ENCODE measurements at places on chromosomes 2 and 18.

GRCh38 chr2:144490857-144491256 lies 29.1 kb downstream of the ZEB2 start:
- H3K4me3 ChIP-seq = no peak overlapping the region
- no peaks in the 10 kb centered on the region for H3K27me3 ChIP-seq
- H3K36me3 ChIP-seq = peaks cover 6% of the 10 kb centered on the region
- no peak overlapping the region for H3K27ac ChIP-seq
- DNase-seq = no peak
- H3K4me1 ChIP-seq = peaks cover 43% of the 10 kb centered on the region

DNA sequence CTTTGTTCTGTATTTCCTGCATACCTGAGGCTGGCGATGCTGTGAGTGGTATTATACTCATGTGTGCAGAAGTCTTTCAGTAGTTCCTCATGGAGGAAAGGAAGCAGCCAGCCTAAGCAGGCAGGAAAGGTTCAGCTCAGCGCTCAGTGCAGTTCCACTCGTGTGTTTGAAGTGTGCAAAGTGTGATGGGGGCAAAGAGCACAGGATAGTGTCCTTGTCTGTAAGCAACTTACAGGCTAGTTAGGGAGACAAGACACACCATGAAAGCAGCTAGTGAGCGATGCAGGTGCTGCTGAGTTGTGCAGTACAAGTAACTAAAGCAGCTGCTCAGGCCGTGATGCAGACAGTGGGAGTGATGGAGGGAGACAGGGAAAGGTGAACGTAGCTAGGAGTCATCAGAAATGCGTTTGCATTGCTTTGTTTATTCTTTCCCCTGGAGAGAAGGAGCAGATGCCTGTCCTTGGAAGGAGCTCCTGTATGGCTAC lies 146.2 kb downstream of the LDLRAD4 start:
- no peaks in the 10 kb centered on the region for H3K36me3 ChIP-seq
- H3K27me3 ChIP-seq = no peaks in the 10 kb centered on the region
- no peak overlapping the region for H3K4me3 ChIP-seq
- H3K27ac ChIP-seq = no peak overlapping the region
- peaks cover 16% of the 10 kb centered on the region for H3K4me1 ChIP-seq

DNA sequence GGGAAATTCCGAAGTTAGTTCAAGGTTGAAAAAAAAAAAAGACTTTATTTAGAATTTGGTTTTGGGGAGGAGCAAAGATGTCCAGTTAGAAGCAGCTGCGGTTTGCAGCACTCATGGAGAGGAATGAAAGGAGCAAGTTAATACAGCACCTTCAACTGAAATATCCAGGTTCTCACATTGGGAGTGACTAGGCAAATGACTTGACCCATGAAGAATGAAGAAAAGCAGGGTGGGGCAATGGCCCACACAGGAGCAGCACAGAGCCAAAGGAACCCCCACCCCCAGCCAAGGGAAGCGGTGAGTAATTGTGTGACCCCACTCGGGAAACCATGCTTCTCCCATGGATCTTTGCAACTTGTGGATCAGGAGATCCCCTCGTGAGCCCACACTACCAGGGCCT lies 32.8 kb downstream of the ZNF892 start:
- no peak for DNase-seq
- no peaks in the 10 kb centered on the region for H3K4me1 ChIP-seq
- H3K27ac ChIP-seq = no peak overlapping the region

- H3K4me3 ChIP-seq = no peak overlapping the region
- no peak for DNase-seq
- peaks cover 2% of the 10 kb centered on the region for H3K27me3 ChIP-seq
- no peak overlapping the region for H3K27ac ChIP-seq
These were observed 28.1 kb upstream of the SCYGR2 start for GRCh38 chr2:227570615-227571014.

DNA sequence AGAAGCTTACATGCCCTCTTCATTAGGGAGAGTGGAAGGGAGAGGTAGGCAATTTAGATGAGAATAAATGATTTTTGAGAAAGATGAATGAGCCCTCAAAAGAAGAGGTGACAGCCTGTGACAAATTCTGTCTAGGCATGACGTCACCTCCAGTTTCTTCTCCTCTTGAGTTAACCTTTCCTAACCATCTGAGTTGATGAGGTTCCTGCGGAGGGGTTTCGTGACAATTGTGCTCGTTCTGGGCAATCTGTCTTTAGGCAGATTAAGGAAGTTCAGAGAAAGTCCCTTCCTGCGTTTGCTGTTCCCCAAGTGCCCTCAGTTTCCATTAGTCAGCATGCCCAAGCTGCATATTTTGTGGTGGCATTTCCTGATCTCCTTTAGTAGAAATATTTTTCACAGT lies 640.2 kb upstream of the SYT4 start:
- DNase-seq = no peak
- H3K36me3 ChIP-seq = no peaks in the 10 kb centered on the region
- no peaks in the 10 kb centered on the region for H3K4me1 ChIP-seq
- H3K27me3 ChIP-seq = no peaks in the 10 kb centered on the region
